ENCODE measurements at places on chromosomes 4 and X. TPM values are rescaled to one million over a fixed set of nuclear protein-coding genes. Genes with fewer than 3 reads are reported as not detected.

DNA sequence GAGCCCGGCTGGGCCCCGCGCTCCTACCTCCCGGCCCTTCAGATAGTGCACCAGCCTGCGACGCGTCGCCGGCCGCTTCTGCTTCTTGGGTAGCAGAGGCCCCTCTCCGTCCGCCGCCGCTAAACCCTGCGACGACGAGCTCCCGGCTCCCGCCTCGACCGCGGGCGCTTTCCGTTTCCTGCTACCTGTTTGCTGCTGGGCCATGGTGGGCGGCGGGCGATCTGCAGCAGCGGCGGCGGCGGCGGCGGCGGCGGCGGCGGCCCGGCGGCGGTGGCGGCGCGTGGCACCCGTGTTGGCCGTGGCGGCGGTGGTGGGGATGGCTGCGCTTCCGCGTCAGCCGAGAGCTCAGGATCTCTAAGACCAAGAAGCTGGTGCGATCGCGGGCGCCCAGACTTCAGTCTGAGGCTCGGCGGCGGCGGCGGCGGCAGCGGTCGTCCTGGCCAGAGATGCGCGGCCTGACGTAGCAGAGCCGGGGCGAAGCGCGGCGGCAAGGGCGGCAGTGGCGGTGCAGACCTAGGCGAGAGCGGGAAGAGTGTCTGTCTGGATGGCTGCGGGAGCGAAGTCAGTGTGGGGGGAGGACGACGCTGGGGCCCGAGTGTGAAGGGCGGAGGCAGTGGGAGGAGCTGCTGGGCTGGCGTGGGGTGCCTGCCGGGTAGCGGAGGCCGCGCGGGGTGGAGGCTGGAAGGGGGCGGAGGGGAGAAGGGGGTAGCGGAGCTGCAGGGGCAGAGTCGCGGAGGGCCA, at the start of gene DCAF12L2:
TSS of gene DCAF12L2 (minus strand) at position 569 of the 741 bp plus-strand sequence. CDS start at position 204, 365 bp downstream.
- no peak for DNase-seq

DNA sequence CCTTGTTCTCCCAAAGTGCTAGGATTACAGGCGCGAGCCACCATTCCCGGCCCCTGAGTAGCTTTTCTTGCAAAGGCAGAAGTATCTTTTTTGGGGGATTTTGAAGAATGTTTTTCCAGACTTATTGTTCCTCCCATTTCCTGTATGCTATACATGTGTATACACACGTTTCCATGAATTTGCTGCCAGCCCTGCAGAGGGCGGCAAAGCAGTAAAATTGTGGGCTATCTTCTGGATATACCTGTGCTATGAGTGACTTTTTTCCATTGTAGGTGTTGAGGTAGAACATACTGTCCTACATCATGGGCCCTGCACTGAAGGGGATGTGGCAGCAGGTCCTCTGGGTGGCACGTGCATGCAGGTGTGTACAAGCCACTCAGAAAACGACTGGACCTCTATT, 16.9 kb upstream of the MED28 start:
- DNase-seq: no peak

DNA sequence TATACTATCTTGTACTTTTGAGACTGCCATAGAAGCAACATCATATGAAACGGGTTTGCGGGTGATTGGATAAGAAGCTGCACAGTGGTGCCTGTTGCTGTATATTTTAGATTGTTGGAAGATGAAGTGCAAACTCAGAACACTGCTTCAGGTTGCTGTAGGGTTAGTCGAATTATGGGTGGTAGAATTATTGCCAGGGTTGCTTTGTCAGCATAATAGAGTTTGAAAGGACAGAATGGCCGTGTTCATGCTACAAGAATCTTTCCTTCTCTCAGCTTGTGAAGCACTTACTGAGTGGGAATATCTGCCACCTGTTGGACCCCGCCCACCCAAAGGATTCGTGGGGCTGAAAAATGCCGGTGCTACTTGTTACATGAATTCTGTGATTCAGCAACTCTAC, 115.5 kb downstream of the USP9X start:
- DNase-seq: no peak

DNA sequence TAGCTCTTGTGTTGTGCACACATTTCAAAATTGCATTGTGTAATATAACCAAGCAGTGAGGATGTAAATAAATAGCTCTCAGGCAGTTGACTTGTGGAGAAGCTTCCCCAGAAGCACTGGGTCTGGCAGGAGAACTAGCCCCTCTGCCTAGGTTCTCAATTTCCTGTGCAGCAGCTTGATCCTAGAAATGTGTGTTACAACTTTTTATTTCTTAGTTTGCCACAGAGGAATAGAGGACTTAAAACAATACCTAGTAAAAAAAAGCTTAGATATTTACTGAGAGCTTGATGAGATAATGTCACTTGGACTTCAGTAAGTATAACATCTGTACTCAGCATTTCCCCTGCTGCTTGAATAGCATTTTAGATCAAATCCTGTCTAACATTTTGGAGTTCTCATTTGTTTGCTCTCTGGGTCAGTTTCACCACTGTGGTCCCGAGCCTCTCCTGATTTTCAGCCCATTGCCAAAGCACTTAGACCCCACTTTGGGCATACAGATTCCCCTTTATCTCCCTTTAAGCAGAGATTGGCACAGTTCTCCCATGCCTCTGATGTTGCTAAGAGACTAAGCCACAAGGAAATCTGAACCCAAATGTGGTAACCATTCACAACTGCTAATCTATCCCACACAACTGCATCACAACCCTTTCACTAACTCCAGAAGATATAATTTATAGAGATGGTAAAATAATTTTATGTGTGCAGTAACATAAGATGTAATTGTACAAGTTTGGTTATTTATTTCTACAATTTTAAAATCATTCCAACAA, 98.2 kb upstream of the NRK start:
- DNase-seq: no peak

GRCh38 chr4:129623233-129623875, 527.4 kb downstream of the C4orf33 start:
- no peak for DNase-seq

- no peak for DNase-seq
Measured at GRCh38 chr4:185217408-185217975, 8.1 kb downstream of the SNX25 start.

DNA sequence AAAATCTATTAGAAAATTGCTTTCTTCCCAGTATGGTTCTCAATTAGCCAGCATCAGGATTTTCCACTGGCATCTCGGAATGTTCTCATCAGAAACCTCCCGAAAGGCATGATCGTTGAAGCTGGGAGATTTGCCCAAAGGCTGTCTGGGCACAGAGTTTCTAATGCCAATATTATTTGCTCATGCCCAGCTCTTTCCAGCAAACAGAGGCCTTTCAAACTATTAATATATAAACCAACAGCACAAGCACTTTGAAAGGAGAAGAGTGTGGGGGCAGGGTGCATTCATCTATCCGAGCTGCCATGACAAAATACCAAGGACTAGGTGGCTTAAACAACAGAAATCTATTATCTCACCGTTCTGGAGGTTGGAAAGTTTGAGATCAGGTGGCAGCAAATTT, 88.3 kb upstream of the MSX1 start:
- DNase-seq: no peak

DNA sequence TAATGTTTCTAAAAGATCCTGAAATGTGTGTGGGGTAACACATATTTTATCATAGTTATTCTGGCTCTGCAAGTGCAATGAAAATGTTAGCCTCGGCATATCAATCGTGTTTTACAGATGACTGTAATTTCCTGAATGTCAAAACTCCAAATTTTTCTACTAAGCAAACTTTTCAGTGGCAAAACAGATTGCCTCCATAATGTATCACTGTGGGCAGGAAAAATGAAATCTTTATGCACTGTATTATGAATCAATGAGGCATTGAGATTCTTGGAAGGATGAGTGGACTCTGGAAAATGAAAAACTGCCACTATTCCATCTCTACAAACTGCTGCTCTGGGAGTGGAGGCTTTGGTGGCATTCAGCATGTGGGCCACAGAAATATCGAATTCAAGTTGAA, 160.1 kb upstream of the MBNL3 start:
- no peak for DNase-seq

Gene TEC
- 3.8 TPM for total RNA-seq

DNA sequence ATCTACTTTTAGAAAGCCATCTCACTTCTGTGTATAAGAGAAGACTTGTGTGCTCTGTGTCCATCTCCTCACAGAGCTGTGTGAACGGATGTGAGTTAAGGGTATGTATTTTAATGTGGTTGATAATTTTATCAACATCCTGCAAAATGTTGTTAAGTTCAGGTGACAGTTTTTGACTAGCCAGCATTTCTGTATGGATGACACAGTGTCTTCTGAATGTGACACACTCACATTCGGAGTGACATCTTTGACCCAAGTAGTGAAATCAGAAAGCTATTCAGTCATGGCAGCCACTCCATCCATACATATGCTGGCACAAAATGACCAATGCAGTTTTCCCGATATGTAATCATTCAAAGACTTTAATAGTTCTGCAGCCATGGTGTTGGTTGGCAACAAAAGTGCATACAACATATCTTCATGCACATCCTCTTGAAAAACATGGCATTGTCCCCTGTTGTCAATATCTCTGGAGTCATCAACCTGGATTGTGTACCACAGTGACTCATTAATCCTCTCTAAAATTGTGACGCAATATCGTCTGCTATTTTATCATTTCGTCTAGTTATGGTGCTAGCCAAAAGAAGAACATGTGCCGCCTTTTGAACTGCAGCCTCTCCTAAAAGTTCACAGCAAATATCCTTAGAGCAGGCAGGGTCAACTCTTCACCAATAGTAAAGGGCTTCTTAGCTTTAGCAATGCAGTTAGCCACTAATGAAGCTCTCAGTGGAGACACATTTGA, 6.8 kb upstream of the FGF2 start:
- DNase-seq: no peak

GRCh38 chrX:11341274-11342201, 48.3 kb downstream of the AMELX start:
- peak; percentile 61 for DNase-seq

GRCh38 chr4:147481577-147482109, 746 bp downstream of the EDNRA start:
- DNase-seq: no peak

DNA sequence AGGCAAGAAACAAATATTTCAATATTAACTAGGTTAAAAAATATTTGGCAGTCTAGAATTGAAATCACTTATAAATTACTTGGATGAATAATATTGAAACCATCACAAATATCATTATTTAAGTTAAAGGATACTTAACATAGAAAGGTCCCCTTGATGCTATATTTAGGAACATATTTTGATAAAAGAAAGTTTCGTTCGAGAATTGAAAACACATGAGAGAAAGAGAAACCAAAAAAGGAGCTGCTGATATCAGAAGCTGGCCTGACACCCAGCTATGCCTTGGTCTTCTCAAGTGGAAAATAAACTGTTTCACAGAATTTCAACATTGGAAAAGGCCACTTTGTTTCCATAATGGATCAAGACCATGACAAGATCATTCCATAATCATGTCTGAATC, 762.4 kb downstream of the DMD start:
- DNase-seq: no peak

GRCh38 chr4:81352446-81352835, 119.3 kb downstream of the RASGEF1B start:
- no peak for DNase-seq

DNA sequence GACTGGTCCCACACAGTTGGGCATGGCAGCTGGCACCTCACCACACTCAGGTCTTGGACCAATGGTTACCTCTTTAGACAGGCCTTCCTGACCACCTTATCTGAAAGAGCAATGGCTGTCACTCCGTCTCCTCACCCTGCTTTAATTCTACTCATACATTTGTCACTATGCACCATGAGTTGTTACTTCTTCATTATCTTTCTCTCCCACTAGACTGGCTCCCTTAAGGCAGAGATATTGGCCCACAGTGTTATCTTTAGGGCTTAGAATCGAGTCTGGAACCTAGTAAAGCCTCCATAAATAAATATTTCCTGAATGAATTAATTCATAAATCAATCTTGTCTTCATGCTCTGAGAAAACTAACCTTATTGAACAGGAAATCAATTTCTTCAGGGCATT, 46.6 kb downstream of the DCHS2 start:
- DNase-seq: no peak

- no peak for DNase-seq
Measured at GRCh38 chr4:186025408-186025690, 43.6 kb upstream of the TLR3 start.

Gene FGF13
- total RNA-seq: 9.4 TPM

- no peak for DNase-seq
Measured at GRCh38 chr4:151895671-151896070, 134.9 kb upstream of the GATB start.

GRCh38 chrX:29665532-29665931, 549.8 kb upstream of the MAGEB2 start:
- no peak for DNase-seq

Gene L1CAM
- 10.0 TPM for total RNA-seq

- no peak for DNase-seq
Measured at GRCh38 chrX:72382202-72382595, 76.5 kb upstream of the CITED1 start.

DNA sequence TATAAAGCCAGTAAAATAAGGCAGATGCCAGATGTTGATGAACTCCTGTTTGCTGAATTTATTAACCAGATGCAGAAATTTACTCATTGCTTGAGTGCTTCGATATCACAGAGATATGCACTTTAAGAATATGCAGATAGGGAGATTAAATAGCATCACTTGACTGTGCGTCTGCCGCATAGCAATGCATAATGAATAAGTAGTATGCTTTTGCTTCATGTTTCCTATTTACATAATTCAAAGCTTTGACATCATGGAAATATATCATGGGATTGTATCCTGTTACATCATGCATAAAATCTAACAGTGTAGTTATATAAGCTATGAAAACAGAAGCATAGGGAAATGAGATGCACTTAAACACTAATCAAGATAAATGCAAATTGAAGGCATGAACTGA, 45.9 kb downstream of the VEGFC start:
- DNase-seq: no peak

DNA sequence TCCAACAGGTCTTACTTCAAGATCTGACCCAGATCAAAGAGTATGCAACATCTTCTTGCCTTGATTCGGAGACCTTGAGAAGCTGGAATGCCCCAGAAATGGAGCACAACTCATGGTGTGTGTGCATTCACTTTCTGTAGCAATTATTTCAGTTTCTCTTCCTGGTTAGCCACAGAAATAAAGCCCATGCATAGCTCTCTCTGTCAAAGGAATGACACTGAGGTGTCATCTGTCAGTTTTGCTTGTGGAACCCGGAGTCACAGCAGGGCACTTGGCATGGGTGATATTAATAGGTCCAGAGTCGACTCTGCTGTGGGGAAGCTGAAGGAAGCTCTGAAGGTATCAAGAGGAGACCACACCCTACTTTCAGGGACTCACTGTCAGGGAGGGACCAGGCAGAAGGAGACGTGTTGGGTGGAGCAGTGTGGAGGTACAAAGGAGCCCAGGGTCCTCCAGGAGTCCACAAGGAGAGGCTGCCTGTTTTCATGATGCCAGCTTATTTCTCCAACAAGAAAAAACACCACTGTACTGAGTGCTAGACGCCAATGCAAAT, 10.7 kb downstream of the CLNK start:
- DNase-seq: no peak

Gene CTAG2
- not detected for total RNA-seq

DNA sequence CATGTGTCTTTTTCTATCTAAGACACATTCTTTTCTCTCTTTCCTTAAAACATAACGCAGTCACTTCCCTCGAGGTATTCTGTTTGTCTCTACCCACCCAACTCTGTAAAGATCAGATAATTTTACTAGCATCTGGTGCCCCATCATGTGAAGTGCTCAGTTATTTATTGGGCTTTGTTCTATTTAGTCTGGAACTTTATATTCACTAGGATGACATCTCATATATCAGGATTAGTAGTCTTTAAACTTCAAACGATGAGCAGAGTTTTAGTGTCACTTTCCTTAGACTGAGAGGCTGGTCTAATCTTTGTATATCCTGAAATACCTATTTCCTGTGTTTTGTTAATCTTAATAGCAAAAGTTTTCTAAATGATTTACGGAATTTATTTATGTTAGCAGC, 445.5 kb upstream of the NDST3 start:
- DNase-seq: no peak

- no peak for DNase-seq
Measured at GRCh38 chr4:21569638-21570037, 378.9 kb downstream of the KCNIP4 start.

Gene GPRASP1
- 17.6 TPM for total RNA-seq

Gene PFKFB1
- total RNA-seq: 0.12 TPM

Measured in mucosa of gallbladder (tissue), 1 donor.